CD4-positive, alpha-beta T cell treated with Interleukin-1 beta for 1 hour (primary cell): ENCODE measurements at places on chromosomes 1 and 21.

- DNase-seq: no peak
Observed at GRCh38 chr1:240734001-240734400, 122.0 kb upstream of the GREM2 start.

DNA sequence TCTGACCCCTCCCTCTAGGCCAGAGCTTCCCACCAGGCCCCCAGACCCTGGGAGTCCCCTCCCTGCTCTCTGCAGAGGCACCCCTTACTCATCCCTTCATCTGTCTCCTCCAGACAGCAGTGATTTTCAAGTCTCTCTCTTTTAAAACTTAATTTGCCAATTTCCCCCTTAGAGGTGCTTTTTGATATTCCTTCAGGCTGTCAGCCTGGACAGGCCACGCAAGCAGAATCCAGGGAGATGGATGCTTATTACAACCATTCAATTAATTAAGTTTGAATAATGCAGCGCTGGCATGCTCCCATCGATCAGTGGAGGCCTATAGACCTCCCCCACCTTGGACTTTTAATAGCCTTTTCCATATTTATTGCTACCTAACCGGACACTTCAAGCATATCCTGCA is 6.2 kb downstream of the CAMK2N1 start:
- DNase-seq: no peak

- no peak for DNase-seq
Observed at GRCh38 chr1:113003751-113004690, 48.0 kb upstream of the SLC16A1 start.

- no peak for DNase-seq
Observed at GRCh38 chr1:184004935-184005334, 32.6 kb downstream of the COLGALT2 start.

- no peak for DNase-seq
Observed at GRCh38 chr1:201791051-201791778, 37.7 kb upstream of the IPO9 start.

DNA sequence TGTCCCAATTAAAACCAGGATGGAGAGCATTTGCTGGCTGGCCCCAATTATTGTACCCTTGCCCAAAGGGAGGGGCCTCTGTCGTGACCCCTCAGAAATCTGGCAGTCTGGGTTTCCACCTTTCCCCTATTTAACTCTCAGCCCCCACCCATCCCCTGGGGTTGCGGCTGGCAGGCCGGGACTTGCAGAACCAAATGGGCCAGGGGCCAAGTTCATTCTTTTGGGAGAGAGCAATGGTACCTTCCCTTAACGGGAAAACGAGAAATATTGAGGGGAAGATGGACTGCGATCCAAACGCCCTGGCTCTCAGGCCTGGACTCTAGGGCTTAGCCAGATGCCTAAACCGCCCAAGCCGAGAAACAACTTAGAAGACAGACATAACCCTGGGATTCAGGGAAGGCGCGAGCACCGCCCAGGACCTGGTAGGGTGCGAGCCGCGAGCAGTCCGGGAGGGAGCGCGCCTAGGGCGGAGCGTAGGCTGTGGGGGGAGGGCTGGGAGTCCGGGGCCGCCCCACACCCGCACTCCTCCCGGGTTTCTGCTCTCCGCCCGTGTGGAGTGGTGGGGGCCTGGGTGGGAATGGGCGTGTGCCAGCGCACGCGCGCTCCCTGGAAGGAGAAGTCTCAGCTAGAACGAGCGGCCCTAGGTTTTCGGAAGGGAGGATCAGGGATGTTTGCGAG is at the start of gene SLC27A3:
Gene SLC27A3, plus strand, starts transcription at position 628 of the 678 bp plus-strand sequence. CDS start 91 bp downstream, outside the sequence.
- no peak for DNase-seq

- DNase-seq: no peak
Observed at GRCh38 chr1:110185181-110185580, 24.9 kb upstream of the KCNC4 start.

GRCh38 chr1:162709132-162709860 is 77.0 kb downstream of the DDR2 start:
- no peak for DNase-seq

GRCh38 chr1:40783001-40783905 is at the start of gene KCNQ4:
TSS of gene KCNQ4 (plus strand) at chr1:40783787. CDS start at chr1:40784094, 307 bp downstream.
- no peak for DNase-seq

- DNase-seq: no peak
Observed at GRCh38 chr1:71193153-71193552, 112.3 kb upstream of the ZRANB2 start.

DNA sequence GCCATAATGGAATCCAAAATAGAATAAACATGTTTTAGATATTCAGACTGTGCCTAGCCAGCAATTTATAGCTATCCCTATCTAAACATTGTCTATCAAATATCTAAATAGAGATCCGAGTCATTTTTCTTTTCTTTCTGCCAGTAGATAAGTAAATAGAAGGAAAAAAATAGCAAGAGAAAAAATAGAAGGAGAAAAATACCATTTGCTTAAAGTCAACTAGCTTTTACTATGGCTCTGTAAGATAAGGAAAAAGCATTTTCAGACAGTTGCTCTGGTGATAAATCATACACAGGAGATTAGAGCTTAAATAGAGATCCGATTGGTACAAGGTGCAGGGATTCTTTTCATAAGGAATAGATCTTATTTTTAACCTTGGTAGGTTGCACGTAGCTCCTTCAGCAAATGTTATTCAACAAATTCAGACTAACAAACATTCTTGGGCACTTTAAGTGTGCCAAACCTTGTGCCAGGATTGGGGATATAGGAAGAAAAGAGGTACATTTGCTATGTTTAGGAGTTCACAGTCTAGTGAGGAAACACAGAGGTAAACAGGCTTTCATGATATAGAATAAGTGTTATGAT is 70.1 kb upstream of the CCDC190 start:
- DNase-seq: no peak

DNA sequence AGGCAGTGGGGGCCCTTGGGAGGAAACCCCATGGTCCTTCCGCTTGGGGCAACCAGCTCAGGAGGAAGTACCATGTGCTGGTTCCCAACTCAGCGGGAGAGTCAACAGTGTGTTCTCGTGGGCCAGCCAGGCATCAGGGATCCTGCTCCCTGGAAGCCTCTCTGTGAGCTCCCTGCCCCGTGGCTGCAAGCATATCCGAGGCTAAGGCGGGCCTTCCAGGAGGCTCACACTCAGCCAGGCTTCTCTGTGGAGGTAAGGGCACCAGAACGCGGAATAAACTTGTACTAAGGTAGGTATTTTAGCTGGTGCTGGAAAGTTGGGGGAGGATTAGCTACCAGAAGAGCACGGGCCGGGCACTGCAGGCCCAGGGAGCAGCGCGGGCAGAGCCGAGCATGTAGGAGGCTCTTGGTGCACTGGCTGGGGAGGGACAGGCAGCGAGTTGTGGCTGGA is 74.7 kb upstream of the POU3F1 start:
- no peak for DNase-seq

DNA sequence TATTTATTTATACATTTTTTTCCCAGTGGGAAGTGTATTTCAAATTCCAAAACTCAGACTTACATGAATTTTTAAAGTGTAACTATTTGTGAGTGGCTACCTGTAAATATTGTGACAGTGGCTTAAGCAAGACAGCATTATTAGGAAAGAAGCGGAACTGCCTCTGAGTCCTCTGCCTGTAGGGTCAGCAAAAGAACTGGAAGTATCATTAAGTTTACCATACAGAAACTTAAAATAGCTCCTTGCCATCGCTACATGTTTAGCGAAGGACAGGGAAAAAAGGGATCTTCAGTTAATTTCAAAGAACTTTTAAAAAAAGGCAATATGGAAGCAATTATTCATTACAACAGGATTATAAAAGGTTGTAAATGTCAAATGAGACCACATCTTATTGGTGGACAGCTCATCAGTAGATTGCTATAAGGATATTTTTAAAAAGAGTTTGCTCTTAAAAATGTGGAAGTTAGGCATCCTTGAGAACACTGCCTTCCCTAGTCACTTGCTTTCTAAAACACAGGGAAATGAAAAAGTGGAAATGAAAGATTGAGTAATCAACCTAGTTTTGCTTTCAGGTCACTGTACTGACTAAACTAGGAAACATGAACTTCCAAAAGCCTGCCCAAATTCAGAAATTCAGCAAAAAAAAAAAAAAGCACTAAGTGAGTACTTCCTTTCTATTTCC is 39.2 kb downstream of the NSL1 start:
- no peak for DNase-seq

GRCh38 chr1:28392027-28392652 is 22.6 kb downstream of the PHACTR4 start:
- DNase-seq: no peak

GRCh38 chr1:27592931-27593677 is 10.8 kb downstream of the AHDC1 start:
- DNase-seq: no peak

- DNase-seq: no peak
Observed at GRCh38 chr1:49060766-49061165, 284.1 kb upstream of the BEND5 start.

GRCh38 chr1:81545734-81546133 is 255.0 kb upstream of the ADGRL2 start:
- no peak for DNase-seq

DNA sequence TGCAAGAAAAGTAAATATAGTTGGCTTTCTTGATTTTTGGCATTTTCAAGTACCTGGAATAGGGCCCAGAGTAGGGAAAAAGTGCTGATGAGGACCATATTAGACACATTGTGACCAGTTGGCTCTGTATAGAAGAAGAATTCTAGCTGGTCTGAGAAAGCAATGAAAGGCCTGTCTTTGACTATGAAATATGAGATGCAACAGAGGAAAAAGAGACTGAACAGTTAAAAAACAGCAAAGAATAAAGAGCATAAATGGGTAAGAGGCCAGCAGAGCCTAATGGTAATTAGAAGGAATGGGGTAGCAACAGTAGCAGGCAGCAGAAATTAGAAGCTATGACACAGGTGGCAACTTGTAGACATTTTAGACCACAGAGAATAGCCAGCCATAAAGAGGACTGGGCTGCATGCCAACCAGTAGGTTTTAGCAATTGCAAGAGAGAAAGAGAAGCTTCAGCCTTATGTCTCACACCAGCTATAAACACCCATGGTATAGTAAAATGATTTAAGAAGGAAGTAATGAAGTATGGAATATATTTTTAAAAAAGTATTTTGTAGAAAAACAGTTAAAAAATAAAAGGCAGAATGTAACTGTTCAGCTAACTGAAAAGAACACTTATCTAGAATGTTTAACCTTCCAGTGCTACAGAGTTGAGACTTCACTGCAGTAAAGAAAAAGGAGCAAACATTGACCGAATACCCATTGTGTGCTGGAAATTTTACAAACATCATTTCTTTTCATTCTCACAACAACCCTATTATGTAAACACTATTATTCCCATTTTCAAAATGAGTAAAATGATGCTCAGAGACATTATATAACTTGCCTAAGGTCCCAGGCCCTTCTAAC is 114.1 kb downstream of the LHX4 start:
- no peak for DNase-seq

DNA sequence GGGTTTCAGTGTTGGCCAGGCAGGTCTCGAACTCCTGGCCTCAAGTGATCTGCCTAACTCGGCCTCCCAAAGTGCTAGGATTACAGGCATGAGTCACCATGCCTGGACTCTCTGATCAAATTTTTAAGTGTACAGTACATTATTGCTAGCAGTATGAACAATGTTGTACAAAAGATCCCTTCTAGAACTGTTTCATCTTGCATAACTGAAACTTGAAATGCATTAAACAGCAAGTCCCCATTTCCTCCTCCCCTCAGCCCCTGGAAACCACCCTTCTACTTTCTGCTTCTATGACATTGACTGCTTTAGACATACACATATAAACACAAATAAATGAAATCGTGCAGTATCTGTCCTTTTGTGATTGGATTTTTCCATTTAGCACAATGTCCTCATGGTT is 463.4 kb downstream of the PTPRC start:
- no peak for DNase-seq

DNA sequence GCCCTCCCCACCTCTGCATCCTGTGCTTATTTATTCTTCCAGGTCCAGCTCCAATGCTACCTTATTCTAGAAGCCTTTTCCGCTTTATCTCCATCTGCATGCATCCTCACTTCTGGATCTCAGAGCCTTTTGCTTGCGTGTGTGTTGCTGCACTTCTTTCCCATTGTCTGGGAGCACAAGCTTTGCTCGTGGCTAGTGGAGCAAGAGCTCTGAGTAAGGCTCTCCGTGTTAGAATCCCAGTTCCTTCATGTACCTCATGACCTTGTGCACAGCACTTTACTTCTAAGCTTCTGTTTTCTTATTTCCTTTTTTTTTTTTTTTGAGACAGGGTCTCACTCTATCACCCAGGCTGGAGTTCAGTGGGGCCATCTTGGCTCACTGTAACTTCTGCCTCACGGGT is 140.0 kb upstream of the POU3F1 start:
- no peak for DNase-seq

GRCh38 chr1:224616756-224617409 is 766 bp downstream of the CNIH3 start:
- DNase-seq: no peak

GRCh38 chr1:46525253-46525983 is 26.0 kb downstream of the KNCN start:
- no peak for DNase-seq

GRCh38 chr1:57532299-57532698 is 108.4 kb upstream of the DAB1 start:
- DNase-seq: no peak

DNA sequence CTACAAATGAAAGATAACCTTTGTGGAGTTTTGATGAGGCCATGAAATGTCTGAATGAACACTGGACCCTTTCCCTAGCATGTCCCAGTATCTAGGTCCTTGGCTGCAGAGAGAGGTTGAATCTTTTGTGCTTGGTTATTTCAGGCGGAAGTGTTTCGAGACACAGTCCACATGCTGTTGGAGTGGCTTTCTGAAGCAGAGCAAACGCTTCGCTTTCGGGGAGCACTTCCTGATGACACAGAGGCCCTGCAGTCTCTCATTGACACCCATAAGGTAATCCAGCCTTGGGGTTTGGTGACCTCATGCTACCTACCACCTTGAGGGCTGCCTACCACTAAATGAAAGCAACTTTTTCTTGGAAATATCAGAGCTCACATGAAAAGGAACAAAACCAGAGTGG is 38.9 kb upstream of the BMP8A start:
- no peak for DNase-seq

DNA sequence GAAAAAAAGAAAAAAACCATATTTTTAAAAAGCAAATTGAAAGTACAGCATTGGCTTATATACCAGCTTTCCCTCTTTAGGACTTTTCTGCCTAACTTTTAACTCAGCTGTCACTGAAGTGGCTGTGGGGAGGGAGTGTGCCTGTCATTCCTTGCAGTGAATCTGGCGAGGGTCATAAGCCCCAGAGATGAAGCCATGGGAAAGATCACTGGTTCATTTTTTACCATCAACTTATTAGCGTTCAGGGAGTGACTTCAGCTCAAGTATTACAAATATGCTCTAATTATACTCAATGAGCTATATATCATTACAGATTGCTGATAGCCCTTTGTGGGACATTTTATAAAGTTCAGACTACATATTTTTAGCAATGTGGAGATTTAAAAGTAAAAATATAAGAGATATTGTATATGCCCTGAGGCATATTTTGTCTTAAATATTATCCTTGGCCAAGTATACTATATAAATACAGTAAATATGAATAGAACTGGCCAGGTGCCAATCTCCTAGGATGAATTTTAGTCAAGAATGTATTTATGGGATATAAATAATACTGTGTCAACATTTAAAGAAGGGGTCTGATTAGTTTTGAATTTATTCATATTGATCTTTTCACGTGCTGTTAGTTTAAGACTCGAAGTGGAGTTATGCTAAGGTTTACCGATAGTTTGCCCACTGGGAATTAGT is 4.4 kb downstream of the TGFB2 start:
- no peak for DNase-seq
